ENCODE measurements at places on chromosomes 2 and 18.

DNA sequence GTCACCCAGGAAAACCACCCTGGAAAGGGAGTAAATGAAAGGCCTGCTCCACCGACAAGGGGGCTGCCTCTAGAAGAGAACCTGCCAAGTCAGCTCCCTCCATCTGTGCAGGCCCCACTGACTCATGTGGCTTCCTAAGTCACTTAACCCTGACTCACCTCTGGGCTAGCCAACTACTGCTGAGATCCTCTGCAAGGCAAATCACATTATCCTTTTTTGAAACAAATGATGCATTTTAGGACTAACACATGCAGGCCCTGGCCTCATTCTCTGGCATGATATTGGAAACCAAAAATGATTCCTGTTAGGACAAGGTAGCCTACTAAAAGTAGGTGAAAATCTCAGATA, 474.6 kb downstream of the EPHA4 start:
- peak; percentile 72 for DNase-seq

DNA sequence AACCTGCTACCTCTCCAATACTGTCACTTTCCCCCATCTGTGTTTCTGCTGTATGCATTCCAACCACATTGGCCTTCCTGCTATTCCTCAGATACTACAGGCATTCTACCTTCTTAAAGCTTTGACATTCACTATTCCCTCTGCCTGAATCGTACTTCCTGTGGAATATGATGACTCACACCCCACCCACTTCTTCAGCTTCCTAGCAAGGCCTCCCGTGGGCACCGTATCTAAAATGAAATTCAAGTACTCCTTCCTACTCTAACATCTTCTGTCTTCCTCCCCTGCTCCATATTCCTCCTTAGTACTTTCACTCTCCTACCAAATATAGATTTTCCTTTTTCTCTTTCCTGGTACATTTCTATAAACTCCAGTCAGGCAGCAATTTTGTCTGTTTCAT, 710.4 kb downstream of the RNF144A start:
- DNase-seq: no peak

DNA sequence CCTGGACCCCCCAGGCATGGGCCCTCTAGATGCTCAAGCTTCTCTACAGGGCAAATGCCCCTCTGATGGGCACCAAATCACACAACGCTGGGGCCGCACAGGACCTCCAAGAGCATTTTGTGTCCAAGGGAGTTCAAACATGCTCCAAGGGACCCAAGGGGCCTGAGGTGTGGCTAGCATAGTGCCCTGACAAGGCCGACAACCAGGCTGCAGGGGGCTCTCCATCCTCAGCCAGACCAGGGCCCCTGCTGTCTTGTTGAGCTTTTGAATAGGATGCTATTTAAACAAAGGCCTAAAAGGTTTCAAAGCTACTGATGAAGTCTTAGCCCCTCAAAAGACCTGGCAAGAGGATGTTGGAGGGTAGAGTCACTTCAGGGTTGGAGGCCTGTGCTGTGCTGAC, 33.1 kb downstream of the EN1 start:
- DNase-seq: no peak

- DNase-seq: no peak
Observed at GRCh38 chr18:42211201-42211600, 256.2 kb downstream of the PIK3C3 start.

GRCh38 chr2:106294182-106294581, 100.1 kb upstream of the UXS1 start:
- DNase-seq: no peak

DNA sequence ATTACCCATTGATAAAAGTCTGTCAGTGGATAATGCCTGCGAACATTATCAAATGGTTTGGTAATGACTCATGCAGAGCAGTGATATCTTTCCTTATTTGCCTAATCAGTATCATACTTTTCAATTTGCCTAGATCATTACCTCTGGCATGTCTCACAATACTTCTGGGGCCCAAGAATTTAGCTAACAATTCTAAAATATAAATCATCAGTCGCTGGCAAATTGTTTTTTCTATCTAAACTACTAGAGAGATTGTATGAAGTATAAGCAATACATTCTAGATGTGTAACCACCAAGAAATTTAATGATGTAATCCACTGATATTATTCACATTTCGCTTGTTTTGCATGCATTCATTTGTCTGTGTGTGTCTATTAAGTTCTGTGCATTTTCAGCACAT, 191.2 kb upstream of the CDH19 start:
- peak; percentile 13 for DNase-seq

GRCh38 chr2:109080757-109081156, 48.2 kb upstream of the SH3RF3 start:
- DNase-seq: no peak

DNA sequence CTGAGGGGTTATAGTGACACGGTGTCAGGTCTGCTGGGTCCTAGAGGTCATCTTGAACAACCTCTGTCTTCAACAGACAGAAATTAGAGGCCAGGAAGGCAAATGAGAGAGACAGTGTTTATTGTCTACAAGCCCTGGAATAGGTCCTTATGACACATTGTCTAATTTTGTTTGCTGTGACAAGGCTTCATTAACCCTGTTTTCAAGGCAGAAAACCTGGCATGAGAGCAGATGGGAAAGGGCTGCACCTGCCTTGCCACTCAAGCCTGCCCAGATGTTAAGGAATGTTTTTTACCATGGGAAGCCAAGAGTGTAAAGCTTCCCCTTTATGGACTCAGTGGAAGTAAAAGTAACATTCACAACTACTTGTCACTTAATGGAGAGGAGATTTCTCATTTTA, 275.3 kb downstream of the KCNS3 start:
- DNase-seq: no peak

DNA sequence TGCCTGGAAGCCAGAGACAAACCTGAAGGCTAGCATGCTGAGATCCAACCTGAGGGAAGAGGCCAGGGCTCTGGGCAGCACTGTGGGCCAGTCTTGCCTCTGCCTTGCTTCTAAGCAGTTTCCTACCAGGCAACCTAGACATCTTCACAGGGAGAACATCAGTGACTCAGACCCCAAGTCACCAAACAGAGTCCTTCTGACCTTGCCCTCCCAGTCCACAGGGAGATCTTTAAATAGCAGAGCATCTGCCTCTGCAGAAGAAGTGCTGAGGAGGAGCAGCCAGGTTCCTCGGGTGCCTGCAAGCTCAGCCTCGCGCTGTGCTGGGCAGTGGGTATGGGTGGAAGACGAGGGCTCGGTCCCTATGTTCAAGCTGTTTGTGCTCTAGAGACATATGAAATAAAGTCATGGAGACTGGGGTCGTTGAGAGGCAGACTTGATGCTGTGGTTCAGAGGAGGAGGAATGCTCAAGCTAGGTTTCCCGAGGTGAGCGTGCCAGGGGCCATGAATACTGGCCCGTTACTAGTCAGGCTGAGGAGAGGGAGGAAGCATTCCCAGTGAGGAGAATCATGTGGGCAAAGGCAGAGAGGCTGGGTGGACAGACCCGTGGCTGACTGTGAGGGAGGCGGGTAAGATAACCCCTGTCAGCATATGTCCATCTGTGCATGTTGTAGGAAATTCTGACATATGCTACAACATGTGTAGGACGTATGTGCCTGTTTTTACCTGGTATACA, 66.5 kb downstream of the BOLA3 start:
- no peak for DNase-seq
